ENCODE measurements at places on chromosomes 16 and 17.

- DNase-seq: no peak
Observed at GRCh38 chr17:8754890-8755289, 3.5 kb downstream of the SPDYE4 start.

DNA sequence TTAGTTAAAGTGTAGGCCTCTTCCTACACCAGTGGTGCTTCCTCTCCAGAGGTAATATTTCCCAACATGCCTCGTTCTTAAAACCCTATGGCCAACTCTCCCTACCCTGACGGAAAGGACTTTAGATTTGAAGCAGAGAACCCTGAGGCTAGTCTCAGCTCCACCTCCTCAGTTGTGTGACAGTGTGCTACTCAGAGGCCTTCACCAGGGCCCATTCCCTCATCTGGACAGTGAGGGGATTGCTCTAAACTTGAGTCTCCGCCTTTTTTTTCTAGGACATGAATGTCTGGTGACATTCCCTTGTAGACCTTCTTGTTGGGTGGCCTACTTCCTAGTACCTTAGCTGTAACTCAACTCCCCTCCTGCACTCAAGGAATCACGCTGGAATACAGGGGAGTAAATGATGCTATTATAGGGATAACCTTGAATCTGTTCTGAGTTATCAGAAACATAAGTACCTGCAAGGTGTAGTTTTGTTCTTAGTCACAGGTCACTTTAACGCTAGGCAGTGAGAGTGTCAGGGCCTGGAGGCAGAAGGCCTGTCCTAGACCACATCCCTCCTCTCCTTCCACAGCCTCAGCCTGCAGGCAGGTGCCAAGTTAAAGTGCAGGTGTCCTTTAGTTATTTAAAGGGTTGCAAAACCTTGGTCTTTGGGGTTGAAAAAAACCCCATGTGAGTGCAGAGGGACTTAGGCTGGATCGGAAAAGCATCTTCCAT, 26.9 kb downstream of the LDHD start:
- DNase-seq: no peak

DNA sequence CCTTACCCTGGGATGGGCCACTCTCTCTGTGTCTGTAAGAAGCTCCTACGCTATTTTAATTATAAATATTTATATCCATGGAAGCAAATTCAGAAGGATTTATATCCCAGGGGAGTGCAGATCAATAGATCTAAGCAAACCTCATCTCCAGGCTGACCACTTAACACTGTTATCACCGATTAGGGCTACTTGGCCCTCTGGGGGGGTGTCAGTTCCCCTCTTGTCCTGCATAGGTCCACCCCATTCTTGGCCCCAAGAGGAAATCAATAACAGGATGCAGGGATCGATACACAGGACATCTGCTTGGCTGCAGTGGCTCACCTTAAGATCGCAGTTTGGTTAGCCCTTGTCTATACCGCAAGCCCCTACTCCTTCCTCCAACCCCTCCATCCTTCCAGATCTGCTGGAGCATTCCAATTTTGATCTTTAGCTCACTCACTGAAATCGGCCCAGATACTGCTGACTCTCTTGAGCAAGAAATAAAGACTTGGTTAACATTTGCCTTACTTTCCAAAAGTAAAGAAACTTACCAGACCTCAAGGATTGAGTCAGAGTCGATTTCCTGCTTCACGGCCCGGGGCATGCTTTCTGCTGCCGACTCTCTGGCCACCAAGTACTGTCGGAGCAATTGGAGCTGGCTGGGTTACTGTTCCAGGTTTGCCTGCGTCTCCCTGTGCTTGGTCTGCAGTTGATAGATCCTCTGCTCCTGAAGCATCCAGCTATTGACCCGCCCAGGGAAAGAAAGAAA, 112.3 kb upstream of the PMFBP1 start:
- DNase-seq: no peak

DNA sequence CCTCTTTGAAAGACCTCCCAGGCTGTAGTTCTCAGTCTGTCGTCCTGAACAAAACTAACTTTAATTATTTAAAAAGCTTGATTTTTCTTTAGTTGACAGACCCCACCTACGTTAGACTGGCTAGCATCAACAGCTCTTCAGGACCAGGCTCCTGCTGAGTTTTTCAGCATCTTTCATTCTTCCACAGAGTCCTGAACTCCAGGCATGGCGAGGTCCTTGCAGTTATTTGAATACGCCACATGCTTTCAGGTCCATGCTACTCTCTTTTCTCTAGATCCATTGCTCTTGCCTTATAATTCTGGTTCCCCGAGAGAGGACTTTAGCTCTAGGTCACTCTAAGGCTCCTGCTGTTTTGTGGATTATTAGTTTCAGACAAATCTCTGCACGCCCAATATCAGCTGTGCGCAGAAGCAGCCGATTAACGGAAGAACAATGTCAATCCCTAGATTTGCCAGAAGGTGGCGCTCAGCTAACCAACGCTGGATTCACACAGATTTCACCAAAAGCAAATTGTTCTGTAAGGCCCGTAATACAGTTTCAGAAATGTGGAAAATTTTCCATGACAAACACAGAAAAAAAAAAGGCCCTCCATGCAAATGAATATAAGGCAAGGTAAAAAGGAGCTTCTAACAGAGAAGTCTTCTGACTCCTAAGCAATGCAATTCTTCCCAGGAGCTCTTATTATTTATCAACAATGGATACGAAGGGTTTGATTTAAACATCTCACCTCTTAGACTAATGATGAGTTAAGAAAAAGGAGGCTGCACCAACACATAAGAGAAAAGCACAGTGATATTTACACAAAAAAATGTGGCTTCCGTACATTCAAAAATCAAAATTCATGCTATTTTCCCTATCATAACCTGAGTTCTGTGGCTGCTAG, 33.5 kb upstream of the BCO1 start:
- peak; percentile 61 for DNase-seq

DNA sequence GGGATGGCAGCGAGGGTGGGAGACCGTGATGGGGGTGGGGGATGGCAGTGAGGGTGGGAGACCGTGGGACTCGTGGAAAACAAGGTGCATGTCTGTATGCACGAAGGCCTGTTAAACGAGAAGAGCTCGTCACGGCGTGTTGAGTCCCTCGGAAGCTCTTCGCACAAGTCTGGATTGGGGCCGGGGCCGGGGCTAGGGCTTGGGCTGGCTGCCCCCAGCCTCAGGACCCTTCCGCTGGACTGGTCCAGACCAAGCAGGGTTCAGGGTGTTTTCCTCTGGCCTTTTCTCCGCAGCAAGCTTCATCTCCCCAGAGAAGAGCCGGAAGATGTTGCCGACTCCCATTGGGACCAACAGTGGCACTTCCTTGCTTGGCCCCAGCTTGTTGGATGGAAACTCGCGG, 7.7 kb upstream of the JPT2 start:
- no peak for DNase-seq

- DNase-seq: no peak
Observed at GRCh38 chr17:72730077-72730476, 362.4 kb downstream of the SLC39A11 start.

DNA sequence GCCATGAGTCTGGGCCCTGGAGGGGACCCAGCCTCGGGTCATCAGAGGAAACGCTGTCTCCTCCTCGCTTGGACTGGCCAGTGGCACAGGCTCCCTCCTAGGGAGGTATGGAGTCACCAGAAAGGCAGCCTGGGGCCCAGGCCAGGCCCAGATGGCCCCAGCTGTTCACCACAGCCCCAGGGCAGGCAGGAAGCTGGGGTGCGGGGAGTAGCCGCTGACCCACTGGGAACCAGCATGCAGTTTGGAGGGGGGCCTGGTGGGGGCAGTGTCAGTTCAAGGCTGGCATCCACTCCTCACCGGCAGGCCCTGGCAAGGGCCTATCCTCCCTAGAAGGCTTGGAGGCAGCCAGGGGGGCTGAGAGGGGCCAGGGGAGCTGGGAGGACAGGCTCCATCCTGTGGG, 48.8 kb downstream of the SDK2 start:
- peak; percentile 62 for DNase-seq

DNA sequence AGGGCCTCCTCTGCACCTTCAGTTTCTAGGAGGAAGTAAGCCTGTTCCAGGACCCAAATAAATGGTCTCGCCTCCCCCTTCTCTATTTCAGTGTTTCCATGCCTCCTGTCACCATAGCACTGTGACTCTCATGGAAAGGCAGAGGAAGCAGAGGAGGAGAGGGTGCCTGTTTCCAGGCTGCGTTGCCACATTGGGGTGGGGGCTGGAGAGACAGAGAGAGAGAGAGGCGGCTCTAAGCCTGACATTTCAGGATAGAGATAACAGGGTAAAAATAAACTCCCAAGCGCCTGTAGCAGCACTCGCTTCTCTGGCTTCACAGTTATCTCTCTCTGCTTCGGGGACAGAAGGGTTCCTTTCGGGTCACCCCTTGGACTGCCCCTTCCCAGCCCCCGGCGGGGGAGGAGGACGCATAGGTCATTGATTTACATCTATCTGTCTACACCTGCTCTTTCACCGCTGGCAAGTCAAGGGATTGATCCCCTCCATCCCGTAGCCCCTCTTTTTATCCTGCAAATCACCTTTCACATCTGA, 71.2 kb upstream of the MRTFB start:
- no peak for DNase-seq

- DNase-seq: no peak
Observed at GRCh38 chr16:87782033-87782432, 16.2 kb upstream of the KLHDC4 start.

DNA sequence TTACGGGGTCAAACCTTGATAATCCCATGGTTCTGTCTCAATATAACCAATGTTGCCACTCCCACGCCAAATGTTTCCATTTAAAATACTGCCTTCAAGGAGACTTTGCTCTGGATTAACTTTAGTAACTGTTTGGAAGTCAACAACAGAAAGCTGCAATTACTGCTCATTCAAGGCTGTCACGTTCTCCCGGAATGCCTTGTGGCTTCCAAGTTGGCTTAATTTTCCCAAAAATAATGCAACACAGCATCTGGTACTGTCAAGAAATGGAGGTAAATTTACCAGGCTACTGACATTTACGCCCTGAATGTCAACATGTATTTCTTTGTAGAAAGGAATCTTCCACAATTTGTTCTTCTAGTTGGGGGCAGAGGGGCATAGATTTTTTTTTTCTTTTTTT, 38.2 kb downstream of the GPRC5B start:
- peak; percentile 81 for DNase-seq

GRCh38 chr16:51359141-51359955, 208.3 kb upstream of the SALL1 start:
- peak; percentile 11 for DNase-seq

DNA sequence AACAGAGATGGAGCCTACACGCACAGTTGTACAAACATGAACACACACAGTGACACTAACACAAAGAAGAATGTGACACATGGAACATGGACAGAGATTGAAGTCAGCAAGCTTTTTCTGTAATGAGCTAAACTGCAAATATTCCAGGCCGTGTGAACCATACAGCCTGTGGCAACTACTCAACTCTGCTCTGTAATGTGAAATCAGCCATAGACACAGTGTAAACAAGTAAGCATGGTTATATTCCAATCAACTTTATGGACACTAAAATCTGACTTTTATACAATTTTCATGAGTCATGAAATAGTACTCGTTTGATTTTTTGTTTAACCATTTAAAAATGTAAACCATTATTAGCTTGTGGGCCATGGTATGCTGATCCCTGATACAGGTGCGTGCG, 120.2 kb downstream of the SMG6 start:
- peak; percentile 61 for DNase-seq

DNA sequence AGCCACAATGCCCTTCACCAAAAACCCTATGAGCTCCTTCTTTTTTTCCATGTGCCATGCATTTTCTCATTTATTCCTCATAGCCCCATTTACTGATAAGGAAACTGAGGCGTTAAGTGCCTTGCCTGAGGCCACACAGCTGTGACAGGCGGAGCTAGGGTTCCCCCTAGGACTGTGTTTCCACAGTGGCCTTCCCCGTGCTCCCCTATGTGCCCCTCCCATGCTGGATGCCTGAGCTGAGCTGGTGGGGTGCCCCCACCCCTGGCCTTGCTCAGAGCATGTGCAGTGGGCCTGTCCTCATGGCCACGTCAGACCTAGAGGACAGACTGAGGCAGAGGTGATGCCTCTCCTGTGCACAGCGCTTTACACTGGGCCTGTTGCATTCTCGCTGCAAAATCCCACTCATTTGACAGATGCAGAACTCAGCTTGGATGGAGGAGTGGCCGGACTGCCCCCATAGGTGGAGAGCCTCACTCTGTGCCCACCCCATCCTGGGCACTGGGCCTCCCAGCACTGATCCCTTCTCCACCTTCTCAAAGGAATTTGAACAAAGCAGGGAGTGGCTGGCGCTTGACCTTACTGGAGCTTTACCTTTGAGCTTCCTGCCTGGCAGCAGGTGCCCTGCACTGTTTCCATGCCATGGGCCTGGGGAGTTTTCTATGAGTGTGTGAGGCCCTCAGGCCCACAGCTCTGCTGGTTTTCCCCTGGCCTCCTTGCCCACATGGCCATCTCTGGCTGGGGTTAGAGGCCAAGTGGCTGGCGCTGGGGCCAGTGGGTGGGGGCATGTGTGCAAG, 2.6 kb downstream of the MAP2K3 start:
- no peak for DNase-seq

- peak; percentile 12 for DNase-seq
Observed at GRCh38 chr17:1251866-1252608, 18.2 kb upstream of the BHLHA9 start.
